Placental epithelial cell (primary cell): ENCODE measurements at places on chromosomes 11 and 22. TPM values are rescaled to one million over a fixed set of nuclear protein-coding genes. Genes with fewer than 3 reads are reported as not detected.

CBLIF gene
- not detected in 2 replicates for total RNA-seq

CCDC73 gene
- total RNA-seq: not detected in 2 replicates

GLYATL1 gene
- 0.76 TPM in 1 of 2 replicates, not detected in the other for total RNA-seq

DGAT2 gene
- 0.22 and 0.39 TPM in 2 replicates for total RNA-seq
